Natural killer cell treated with Interleukin-12 subunit alpha and Interleukin-12 subunit beta and Interleukin-15 and Interleukin-18, amount 100 ng/mL, for 72 hours (primary cell): ENCODE measurements at places on chromosomes 2 and 18. TPM values are rescaled to one million over a fixed set of nuclear protein-coding genes. Genes with fewer than 3 reads are reported as not detected.

- H3K4me3 ChIP-seq: no peak overlapping the region
- H3K27me3 ChIP-seq: no peaks in the 10 kb centered on the region
- DNase-seq: no peak
- H3K4me1 ChIP-seq: no peaks in the 10 kb centered on the region
- no peak overlapping the region for H3K27ac ChIP-seq
- no peaks in the 10 kb centered on the region for H3K36me3 ChIP-seq
Measured at GRCh38 chr2:10471046-10471571, 23.0 kb upstream of the ODC1 start.

GRCh38 chr2:130808482-130809268 is 28.0 kb upstream of the ARHGEF4 start:
- no peak overlapping the region for H3K27ac ChIP-seq
- peaks cover 18% of the 10 kb centered on the region for H3K27me3 ChIP-seq
- no peak overlapping the region for H3K4me3 ChIP-seq
- peaks cover 8% of the 10 kb centered on the region for H3K4me1 ChIP-seq
- no peak for DNase-seq

- peaks cover 10% of the 10 kb centered on the region for H3K36me3 ChIP-seq
- H3K4me1 ChIP-seq: peaks cover 8% of the 10 kb centered on the region
- DNase-seq: no peak
- H3K4me3 ChIP-seq: no peak overlapping the region
- H3K27me3 ChIP-seq: no peaks in the 10 kb centered on the region
Measured at GRCh38 chr2:73868204-73868978, 24.4 kb upstream of the ACTG2 start.

GRCh38 chr2:144357623-144358373 is 162.1 kb downstream of the ZEB2 start:
- H3K36me3 ChIP-seq: no peaks in the 10 kb centered on the region
- peak overlapping the region; percentile 34 for H3K4me3 ChIP-seq
- peak; percentile 71 for DNase-seq

POTEI gene
- not detected for total RNA-seq

DNA sequence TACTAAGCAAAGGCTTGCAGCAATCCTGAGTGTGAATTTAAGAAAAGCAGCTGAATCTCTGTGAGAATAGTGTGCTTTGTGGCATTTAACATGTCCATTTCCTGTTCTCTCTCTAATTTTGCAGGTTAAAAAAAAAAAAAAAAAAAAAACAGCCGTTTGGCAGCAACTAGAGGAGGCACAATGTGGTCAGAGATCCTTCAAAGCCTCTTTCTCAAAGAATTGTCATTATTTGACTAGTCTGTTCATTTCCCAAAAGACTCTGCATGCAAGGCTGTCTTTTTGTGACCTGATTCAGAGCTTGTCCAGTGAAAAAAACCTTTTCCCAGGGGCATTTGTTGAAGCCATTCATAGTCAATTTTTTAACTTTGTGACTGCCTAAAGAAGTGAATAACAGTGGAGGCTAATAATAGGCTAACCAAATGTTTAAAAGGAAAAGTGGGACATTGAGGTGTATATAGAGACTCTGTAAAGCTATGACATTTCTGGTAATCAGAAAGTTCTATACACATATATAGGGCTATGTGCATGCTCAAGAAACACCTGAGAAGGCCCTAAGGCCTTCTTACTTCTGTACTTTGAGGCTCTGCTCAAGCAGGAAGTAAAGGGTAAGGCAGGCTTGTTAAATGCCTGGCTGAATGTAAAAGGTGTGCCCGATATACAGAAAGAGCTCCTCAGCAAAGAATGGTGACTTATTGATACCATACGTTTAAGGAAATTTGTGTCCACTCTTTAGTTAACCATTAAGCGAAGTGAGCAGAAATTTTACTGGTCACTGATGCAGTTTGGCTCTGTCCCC is 289.6 kb upstream of the RAB6C start:
- peaks cover 2% of the 10 kb centered on the region for H3K27me3 ChIP-seq
- H3K4me3 ChIP-seq: no peak overlapping the region
- DNase-seq: no peak

GRCh38 chr2:174493549-174494331 is 6.9 kb upstream of the GPR155 start:
- H3K4me1 ChIP-seq: peaks cover 31% of the 10 kb centered on the region
- H3K27ac ChIP-seq: peak overlapping the region; percentile 95
- H3K27me3 ChIP-seq: no peaks in the 10 kb centered on the region
- H3K4me3 ChIP-seq: peak overlapping the region; percentile 87

DNA sequence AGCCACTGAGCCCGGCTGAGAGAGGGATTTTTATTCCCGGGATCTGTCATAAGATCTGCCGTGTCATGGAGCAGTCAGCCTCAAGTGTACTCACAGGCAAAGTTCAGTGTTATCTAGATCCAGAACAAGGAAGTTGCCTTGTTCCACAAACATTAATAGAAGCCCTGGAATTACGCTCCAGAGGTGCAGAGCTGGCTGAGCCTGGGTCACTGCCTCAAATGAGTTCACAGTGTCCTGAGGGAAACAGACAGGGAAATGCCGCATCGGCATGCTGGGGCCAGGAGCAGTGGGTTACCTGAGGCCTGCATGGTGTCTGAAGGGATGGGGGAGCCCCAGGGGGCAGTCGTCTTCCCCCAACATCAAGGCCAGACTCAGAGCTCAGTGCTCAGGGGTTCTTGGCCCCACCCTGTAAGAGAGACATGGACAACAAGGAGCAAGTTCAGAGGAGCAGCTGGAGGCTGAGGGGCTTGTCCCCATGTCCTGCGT is 42.7 kb upstream of the ODC1 start:
- no peak overlapping the region for H3K27ac ChIP-seq
- DNase-seq: no peak
- peaks cover 5% of the 10 kb centered on the region for H3K27me3 ChIP-seq
- H3K4me3 ChIP-seq: no peak overlapping the region
